ENCODE measurements at places on chromosomes 11 and 22.

GRCh38 chr11:34773826-34774225, 142.4 kb downstream of the APIP start:
- no peak for DNase-seq

DNA sequence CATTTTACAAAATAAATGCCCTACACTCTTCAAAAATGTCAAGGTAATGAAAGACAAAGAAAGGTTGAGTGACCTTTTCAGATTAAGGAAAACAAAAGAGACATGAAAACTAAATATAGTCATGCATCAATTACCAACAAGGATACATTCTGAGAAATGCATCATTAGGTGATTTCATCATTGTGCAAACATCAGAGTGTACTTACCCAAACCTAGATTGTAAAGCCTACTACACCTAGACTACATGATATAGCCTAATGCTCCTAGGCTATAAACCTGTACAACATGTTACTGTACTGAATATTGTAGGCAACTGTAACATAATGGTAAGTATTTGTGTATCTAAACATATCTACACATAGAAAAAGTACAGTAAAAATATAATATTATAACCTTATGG, 26.7 kb downstream of the INTS4 start:
- no peak for DNase-seq

DNA sequence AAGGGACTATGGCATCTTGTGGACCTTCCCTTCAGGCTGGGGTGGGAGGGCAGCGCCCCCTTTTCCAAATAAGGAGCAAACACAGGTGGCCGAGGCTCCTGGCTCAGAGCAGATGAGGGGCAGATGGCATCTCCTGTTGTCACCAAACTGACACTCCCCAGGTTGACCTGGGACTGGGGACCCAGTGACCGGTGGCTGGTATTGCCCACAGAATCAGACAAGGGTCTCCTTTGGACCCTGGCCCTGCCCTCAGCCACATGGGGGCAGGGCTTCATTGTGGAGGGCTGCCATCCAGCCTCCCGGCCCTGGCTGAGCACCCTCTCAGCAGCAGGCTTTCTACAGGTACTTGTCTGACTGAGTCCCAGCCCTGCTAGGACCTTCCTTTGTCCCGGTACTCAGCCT, 842 bp upstream of the SIGIRR start:
- no peak for DNase-seq

- DNase-seq = no peak
Observed at GRCh38 chr11:12215181-12215593, 104.8 kb downstream of the MICAL2 start.

- DNase-seq = no peak
Observed at GRCh38 chr11:67372993-67373647, at the start of gene CLCF1. Gene CLCF1 (minus strand): TSS chr11:67373598. CDS start chr11:67373539, 59 bp downstream.

DNA sequence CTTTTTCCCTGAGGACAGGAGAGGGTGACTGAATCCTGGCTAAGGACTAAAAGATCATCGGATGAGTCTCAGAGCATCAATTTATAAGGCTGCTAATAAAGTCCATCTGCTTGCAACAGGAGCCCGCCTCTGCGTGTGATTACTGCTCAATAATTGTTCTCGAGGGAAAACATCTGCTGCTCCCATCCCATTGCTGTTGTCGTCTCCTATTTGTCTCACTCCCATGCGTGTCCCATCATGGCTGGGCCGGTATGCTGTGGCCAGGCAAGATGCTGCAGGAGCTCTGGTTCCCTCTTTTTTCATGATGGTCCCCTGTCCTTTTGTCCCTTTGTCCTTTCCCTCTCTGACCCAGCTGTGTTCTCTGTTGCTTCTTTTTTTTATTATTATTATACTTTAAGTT, 121.2 kb downstream of the SPATA19 start:
- no peak for DNase-seq

DNA sequence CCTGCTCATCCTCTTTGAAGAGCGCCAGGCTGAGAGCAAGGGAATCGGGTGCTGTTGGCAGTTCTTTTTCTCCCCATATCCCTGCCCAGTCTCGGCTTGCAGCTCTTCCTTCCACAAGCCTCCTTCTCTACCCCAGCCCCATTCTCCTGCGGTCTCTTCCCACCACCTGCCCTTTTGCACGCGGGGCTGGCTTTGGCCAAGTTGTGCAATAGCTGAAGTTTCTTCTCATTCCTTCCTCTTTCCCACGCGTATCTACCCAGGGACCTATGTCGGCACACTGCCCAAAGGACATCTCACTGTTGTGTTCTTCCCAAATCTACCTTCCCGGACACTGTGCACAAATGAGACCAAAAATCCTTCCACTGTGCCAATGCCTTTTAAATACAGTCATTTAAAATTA, 22.3 kb upstream of the HTR3A start:
- DNase-seq = no peak

- DNase-seq = no peak
Observed at GRCh38 chr11:112150517-112150916, 13.4 kb downstream of the IL18 start.

DNA sequence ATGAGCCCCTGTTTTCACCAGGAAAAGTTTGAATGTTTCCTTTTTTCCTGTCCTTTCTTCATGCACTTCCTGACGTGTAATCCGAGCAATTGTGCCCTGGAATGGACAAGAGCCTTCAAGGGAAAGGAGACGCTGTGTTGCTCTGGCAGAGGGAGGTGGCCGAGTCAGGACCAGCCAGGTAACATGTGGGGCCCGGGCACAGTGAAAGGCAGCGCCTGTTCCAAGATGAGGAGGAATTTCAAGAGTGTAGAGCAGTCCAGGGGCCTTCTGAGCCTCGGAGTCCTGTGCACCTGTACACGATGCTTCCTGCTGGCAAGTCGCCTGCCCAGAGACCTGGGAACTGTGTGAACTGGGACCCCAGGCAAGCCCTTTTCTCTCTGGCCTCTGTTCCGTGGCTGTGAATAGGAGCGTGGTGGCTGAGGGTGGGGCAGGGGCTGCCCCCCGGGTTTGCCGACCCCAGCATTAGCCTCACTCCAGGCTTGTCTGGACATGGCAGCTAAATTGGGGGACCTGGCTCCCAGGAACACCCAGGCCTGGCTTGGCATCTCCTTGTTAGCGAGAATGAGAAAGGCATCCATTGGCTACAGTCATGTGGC, 92.0 kb downstream of the MYEOV start:
- no peak for DNase-seq

Data from stimulated activated naive B cell treated with anti-CD40 and anti-IgM and Interleukin-4, amounts not matched to agents 10 μg/mL and 1 μg/mL and 100 μg/mL, for 72 hours (primary cell).